ENCODE measurements at places on chromosomes 3 and 15.

DNA sequence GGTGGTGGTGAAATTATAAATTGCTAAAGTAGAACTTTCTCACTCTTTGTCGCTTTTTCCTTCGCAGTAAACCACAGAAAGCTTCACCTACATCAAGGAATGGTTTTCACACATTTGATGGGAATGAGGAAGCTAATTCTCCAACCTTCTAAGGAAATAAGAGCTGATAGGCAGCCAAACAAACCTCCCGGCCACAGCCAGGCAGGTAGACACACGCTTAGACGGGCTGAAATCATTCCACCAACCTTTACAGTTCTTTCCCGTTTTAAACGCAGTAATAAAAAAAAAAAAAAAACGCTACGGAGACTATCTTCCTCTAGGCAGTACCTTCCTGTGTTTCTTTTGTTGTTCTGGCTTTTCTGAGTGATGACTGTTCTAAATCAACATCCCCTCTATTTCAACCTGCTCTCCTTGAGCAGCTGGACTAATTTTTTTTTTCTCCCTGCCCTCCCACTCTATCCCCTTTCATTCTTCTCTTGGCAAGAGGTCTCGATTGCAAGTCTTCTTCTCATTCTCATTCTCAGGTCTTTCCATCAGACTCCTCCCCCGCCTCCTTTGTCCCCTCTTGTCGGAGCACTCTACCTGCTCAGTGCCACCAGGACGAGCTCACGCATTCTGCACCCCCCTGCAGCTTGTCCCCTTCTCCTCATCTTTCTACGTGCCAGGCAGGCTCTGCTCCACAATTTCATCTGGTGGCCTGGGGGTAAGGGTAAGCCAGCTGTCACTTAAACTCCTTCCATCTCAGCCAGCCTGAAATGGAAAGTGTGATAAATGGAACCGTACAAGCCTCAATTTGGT, 391.1 kb upstream of the MDFIC2 start:
- peak; percentile 0 for DNase-seq

DNA sequence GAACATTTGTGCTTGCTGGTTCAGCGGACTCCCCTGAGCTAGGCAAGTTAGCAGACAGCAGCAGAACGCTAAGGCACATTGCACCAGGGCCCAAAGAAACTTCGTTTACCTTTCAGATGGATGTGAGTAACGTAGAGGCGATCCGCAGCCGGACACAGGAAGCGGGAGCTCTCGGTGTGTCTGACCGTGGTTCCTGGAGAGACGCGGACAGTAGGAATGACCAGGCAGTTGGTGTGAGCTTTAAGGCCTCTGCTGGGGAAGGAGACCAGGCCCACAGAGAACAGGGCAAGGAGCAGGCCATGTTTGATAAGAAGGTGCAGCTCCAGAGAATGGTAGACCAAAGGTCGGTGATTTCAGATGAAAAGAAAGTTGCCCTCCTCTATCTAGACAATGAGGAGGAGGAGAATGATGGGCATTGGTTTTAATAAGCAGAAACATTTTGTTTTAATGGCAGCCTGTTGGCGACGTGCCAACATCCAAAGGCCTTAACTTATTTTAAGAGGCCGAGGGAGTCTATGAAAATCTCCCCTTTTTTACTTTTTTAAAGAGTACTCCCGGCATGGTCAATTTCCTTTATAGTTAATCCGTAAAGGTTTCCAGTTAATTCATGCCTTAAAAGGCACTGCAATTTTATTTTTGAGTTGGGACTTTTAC, 27.9 kb downstream of the SYNM start:
- no peak for DNase-seq

DNA sequence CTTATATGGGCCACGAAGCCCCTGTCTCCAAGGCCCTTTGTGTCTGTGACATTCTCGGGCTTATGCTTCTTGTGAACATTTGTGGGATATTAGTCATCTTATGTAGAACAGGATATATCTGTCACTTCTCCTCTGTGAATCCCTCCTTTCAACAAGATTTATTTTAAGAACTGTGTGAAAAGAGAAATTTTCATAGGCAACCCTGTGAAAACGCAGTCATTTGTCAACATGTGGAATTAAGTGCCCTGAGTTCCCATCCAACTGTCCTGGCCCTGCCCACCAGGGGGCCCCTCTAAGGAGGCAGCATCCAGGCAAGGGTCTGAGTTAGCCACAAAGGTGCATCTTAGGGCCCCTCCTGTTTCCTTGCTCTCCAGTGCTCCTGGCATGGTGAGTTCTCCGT, 76.8 kb upstream of the CHRNA7 start:
- no peak for DNase-seq

DNA sequence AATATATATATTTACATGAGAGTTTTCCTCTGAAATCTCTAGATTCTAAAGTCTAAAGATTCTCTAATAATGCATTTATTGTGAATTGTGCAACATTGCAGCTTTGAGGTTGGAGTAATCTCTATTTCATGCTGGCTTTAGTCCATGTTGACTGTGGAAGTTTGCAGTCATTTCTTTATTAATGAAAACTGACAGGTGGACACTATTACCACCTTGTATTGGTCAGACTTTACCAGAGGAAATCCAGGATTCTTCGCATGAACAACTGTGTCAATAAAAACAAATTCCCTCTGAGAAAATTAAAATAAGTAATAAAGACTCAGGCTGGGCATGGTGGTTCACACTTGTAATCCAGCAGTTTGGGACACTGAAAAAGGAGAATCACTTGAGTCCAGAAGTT, 274.1 kb downstream of the SHQ1 start:
- no peak for DNase-seq

GRCh38 chr15:38696109-38696727, 131.6 kb upstream of the RASGRP1 start:
- no peak for DNase-seq
